K562 (cell line): ENCODE measurements at places on chromosomes 1 and 21. TPM values are rescaled to one million over a fixed set of nuclear protein-coding genes. Genes with fewer than 3 reads are reported as not detected.

GRCh38 chr1:153976819-153977249, 640 bp downstream of the JTB start:
- peak overlapping the region; percentile 84 for H3K4me3 ChIP-seq
- no peaks in the 10 kb centered on the region for H3K27me3 ChIP-seq
- peak; percentile 61 for DNase-seq
- H3K4me1 ChIP-seq = peaks cover 17% of the 10 kb centered on the region; the same call in 1 of the 2 replicates

Gene SIK1
- polyA plus RNA-seq = 0.66 and 1.8 TPM in 2 replicates

Gene SLC19A2
- polyA plus RNA-seq = 19.2 and 19.4 TPM in 2 replicates

DNA sequence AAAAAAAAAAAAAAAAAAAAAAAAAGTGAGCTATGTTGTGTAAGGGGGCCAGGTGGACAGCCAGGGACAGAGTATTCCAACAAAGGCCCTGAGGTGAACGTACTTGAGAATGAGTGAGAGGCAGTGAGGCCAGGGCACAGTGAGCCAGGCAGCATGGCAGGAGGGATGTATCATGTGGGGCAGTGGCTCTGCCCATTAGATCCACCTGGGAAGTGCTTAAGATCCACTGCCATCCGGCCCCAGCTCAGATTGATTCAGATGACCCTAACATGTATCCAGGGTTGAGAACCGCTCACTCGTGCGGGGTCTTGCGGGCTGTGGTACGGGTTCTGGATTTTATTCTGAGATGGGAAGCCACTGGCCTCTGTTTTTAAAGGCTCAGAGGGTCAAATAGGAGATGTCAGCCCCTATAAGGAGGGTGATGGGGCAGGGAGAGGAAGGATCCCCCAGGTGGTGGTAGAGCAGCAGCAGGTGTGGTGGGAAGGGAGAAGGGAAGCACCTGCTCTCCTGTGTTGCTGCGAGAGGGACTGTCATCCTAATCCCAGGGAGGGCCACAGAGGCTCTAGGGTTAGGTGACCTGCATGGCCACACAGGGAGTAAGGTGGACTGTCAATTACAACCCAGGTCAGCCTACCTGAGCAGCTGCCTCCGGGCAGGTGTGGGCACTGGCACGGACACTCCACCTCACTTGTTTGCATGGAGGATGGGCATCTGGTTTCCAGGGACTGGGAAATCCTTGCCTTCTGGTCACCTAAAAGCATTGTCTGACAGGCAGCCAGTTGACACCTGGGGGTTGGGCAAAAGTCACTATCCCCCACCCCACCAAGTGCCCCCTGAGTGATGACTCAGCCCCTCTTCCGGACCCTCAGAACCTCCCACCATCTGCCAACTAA, 31.6 kb downstream of the CDK18 start:
- no peak overlapping the region for H3K4me3 ChIP-seq
- no peak for DNase-seq
- H3K4me1 ChIP-seq = peaks cover 7% of the 10 kb centered on the region
- no peak overlapping the region for H3K27ac ChIP-seq

Gene NUAK2
- 0.19 and 0.45 TPM in 2 replicates for polyA plus RNA-seq

- peaks cover 40% of the 10 kb centered on the region for H3K4me1 ChIP-seq
- no peak overlapping the region for H3K4me3 ChIP-seq
- peak overlapping the region; percentile 67 for H3K27ac ChIP-seq
- H3K27me3 ChIP-seq = no peaks in the 10 kb centered on the region
- no peaks in the 10 kb centered on the region for H3K36me3 ChIP-seq
These were observed 9.2 kb downstream of the POU2F1 start for GRCh38 chr1:167229719-167230385.

GRCh38 chr1:167165948-167166689, 54.6 kb upstream of the POU2F1 start:
- no peak overlapping the region for H3K4me3 ChIP-seq
- no peak for DNase-seq
- H3K27ac ChIP-seq = no peak overlapping the region
- no peaks in the 10 kb centered on the region for H3K4me1 ChIP-seq

Gene RBBP5
- polyA plus RNA-seq = 17.2 and 20.7 TPM in 2 replicates

DNA sequence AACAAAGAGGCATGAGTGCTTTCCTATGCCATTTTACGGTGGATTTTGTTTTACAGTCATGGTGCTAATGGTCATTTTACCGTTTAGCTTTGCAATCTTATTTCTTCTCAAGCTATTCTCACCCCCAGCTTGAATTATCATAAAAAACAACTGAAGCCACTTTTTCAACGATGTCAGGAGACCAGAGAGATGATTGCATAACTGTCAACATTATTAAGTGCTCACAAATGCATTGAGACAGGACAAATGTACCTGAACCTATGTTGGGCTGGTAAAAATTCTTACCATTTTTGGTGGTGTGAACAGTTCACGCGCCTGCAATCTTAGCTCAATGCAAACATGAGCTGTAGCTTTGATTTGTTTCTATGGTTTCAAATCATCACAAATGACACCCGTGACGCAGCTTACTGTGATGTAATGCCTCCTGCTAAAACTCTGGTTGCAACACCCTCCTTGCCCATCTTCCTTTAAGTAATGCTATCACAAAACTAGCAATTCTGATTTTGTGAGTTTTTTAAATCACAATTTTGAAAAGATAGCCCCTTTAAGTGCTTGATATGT, 104.4 kb downstream of the UCHL5 start:
- peaks cover 5% of the 10 kb centered on the region; the same call in 2 of the 3 replicates for H3K4me1 ChIP-seq
- DNase-seq = no peak
- H3K4me3 ChIP-seq = no peak overlapping the region
- H3K27me3 ChIP-seq = no peaks in the 10 kb centered on the region
- no peaks in the 10 kb centered on the region for H3K36me3 ChIP-seq
- H3K27ac ChIP-seq = no peak overlapping the region

- no peak for DNase-seq
- peaks cover 41% of the 10 kb centered on the region for H3K4me1 ChIP-seq
- H3K27ac ChIP-seq = no peak overlapping the region
- no peak overlapping the region for H3K4me3 ChIP-seq
These were observed 4.5 kb downstream of the E2F2 start for GRCh38 chr1:23526329-23527041.

DNA sequence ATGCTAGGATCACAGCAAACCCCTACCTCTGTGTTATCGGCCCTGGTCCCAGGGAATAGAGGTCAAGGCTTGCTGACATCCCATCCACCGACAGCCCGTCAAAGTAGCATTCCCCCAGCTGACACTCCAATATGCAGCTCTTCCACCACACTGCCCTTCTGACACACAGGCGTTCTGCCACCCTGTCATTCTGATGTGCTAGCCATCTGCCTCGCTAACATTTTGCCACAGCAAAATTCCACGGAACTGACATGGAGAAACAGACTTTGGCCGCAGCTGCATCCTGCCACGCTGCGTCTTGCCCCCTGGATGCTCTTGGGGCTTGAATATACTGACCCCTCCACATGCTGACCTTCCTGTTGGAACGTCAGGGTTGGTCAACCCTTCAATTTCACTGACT, 163.2 kb upstream of the CSF3R start:
- no peak for DNase-seq
- no peaks in the 10 kb centered on the region for H3K4me1 ChIP-seq
- H3K27ac ChIP-seq = no peak overlapping the region
- H3K4me3 ChIP-seq = no peak overlapping the region
- H3K27me3 ChIP-seq = no peaks in the 10 kb centered on the region; the same call in 1 of the 3 replicates
- no peaks in the 10 kb centered on the region for H3K36me3 ChIP-seq

Gene ABCG1
- polyA plus RNA-seq = not detected in 2 replicates

Gene FCRL4
- polyA plus RNA-seq = not detected in 2 replicates

Gene C1QC
- polyA plus RNA-seq = not detected in 2 replicates

GRCh38 chr1:195754303-195754702, 853.9 kb downstream of the KCNT2 start:
- H3K36me3 ChIP-seq = no peaks in the 10 kb centered on the region
- no peak overlapping the region for H3K27ac ChIP-seq
- H3K4me3 ChIP-seq = no peak overlapping the region
- no peaks in the 10 kb centered on the region for H3K4me1 ChIP-seq
- DNase-seq = no peak

Gene CYP4Z1
- polyA plus RNA-seq = not detected in 2 replicates

GRCh38 chr1:119482517-119483425, 24.2 kb upstream of the HSD3B1 start:
- H3K27ac ChIP-seq = no peak overlapping the region
- H3K36me3 ChIP-seq = no peaks in the 10 kb centered on the region
- H3K4me1 ChIP-seq = no peaks in the 10 kb centered on the region

GRCh38 chr1:8950309-8950708, 4.6 kb downstream of the CA6 start:
- no peak overlapping the region for H3K27ac ChIP-seq
- no peak for DNase-seq
- no peaks in the 10 kb centered on the region for H3K4me1 ChIP-seq
- no peaks in the 10 kb centered on the region for H3K36me3 ChIP-seq
- H3K27me3 ChIP-seq = peaks cover 28% of the 10 kb centered on the region

Gene DNAH14
- polyA plus RNA-seq = 129 and 137 TPM in 2 replicates

Gene FCRL2
- not detected in 2 replicates for polyA plus RNA-seq

DNA sequence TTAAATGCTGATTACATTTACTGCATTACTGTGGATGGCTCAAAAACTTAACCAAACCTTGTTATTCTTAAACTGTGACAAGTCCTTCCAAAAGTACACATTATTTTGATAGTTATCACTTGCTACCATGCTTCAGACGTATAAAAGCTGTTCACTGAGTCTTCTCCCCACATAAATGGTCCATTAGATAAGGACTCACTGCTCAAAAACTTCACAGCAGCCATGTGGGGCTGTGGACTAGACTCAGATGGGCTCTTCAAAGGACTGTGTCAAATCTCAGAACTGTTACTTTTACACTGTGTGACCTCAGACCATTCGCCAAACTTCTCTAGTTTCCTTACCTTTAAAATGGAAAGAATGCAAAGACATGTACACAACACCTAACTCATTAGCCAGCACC, 11.6 kb downstream of the SCAF4 start:
- H3K4me1 ChIP-seq = peaks cover 40% of the 10 kb centered on the region
- H3K27ac ChIP-seq = peak overlapping the region; percentile 39; the same call in 1 of the 3 replicates
- no peak overlapping the region for H3K4me3 ChIP-seq

- no peaks in the 10 kb centered on the region for H3K4me1 ChIP-seq
- no peak for DNase-seq
- H3K27me3 ChIP-seq = no peaks in the 10 kb centered on the region
- no peak overlapping the region for H3K27ac ChIP-seq
These were observed 9.5 kb upstream of the TBCE start for GRCh38 chr1:235357485-235358373.
